ENCODE measurements at places on chromosomes 11 and 22. TPM values are rescaled to one million over a fixed set of nuclear protein-coding genes. Genes with fewer than 3 reads are reported as not detected.

Gene SCO2
- total RNA-seq: 5.4 TPM

DNA sequence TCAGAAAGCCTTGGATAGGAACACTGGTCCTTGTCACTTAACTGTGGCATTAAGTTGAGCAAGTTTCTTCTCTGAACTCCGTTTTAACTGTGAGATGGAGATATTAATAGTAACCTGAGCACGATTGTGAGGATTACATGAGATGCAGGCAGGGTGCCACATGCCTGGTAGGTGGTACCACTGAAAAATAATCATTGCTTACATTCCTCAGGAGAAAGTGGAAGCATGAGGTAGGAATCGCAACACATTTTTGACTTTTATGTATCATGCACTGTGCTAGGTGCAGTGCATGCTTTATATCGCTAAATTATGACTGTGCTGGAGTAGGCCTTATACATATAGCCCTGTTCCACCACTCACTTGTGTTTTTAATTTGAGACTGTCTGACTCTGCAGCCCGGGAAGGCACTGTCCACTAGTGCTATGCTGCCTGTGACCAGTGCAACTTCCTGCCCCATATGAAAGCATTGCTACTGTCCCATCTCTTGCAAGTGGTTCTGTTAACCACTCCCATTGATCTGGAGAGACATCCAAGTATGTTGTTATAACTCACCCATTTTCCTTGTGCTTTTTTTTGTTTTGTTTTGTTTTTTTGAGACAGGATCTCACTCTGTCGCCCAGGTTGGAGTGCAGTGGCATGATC lies 1.0 kb downstream of the UQCR10 start:
- H3K4me3 ChIP-seq: peak overlapping the region; percentile 100
- H3K36me3 ChIP-seq: peaks cover 2% of the 10 kb centered on the region
- H3K4me1 ChIP-seq: peaks cover 25% of the 10 kb centered on the region
- no peaks in the 10 kb centered on the region for H3K27me3 ChIP-seq

DNA sequence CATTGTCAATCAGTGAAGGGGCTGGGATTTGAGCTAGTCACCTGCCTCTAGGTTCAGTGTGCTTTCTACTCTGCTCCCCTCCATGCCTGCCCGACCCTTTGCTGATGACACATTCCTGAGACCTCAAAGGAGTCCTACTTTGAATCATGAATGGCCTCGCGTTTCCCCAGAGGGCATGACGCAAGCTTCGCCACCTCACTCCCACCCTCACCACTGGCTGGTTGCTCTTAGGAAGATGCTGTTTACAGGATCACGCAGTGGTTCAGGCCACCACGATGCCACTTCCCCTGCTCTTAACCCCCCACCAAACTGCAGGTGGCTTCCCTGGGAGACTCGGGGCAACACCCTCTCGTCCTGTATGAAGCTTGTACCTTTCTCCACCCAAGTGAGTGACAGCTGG lies 62.9 kb upstream of the B3GAT1 start:
- no peaks in the 10 kb centered on the region for H3K36me3 ChIP-seq
- H3K4me3 ChIP-seq: no peak overlapping the region
- DNase-seq: no peak
- no peak overlapping the region for H3K27ac ChIP-seq
- H3K4me1 ChIP-seq: no peaks in the 10 kb centered on the region

GRCh38 chr11:128511712-128512111 lies 75.6 kb downstream of the ETS1 start:
- peaks cover 95% of the 10 kb centered on the region for H3K4me1 ChIP-seq
- H3K27me3 ChIP-seq: no peaks in the 10 kb centered on the region
- H3K27ac ChIP-seq: peak overlapping the region; percentile 57
- DNase-seq: no peak
- H3K4me3 ChIP-seq: no peak overlapping the region
- peaks cover 10% of the 10 kb centered on the region for H3K36me3 ChIP-seq

GRCh38 chr11:27868226-27868625 lies 168.0 kb upstream of the BDNF start:
- peaks cover 5% of the 10 kb centered on the region for H3K27me3 ChIP-seq
- no peak overlapping the region for H3K4me3 ChIP-seq
- H3K4me1 ChIP-seq: no peaks in the 10 kb centered on the region
- no peak overlapping the region for H3K27ac ChIP-seq

Measured in chondrocyte (in vitro differentiated cells).